ENCODE measurements at places on chromosomes 4 and X.

DNA sequence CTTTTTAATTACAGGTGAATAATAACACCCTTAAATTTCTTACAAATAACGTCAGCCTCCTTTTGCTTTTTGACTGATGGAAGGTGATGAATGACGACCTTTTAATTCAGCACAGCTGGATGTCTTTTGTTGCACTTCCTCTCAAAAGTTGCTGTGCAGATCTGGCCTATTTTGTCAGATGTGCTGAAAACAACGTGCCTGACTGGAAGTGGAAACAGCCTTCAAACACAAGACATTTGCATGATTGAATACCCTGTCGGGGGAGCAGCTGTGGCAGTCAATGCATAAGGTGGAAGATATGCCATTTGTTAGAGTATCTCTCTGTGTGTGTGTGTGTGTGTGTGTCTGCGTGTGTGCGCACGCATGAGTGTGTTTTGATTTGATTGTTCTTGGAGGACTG is 579.7 kb downstream of the SPRY1 start:
- DNase-seq = no peak

DNA sequence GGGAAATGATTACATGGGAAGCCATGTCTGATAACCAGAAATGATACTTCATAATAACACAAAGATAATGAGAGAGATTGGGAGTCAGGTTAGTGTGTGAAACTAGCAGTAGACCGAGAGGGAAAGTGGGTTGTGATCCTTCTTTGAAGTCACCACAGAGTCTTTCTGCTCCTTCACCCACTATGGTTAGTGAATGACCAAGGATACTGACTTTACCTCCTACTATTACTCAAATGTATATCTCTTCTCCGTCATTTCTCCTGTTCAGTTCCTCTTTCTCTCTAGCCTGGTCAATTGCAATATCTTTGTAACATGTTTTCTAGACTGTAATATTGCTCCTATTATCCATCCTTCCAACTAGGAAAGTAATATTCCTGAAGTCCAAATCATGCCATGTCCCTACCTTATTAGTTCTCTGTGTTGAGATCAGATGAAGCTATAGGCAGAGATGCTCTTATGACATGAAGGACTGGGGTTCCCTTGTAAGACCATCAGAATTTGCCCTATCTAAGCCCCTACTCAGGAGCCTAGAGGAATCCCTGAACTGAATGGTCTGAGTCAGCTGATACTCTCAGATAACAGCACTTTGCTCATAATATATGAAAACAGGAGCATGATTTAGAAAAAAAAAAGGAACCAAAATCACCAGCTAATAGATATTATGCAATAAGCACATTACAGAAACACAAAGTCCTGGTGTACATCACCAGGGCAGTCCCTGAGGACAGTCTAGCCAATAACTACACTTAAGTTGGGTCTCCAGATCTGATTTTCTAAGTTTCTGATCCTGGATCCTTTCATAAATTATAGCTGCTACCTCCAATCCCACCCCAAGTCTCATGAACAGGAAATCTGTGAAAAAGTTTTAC is 81.2 kb downstream of the SHROOM3 start:
- no peak for DNase-seq

DNA sequence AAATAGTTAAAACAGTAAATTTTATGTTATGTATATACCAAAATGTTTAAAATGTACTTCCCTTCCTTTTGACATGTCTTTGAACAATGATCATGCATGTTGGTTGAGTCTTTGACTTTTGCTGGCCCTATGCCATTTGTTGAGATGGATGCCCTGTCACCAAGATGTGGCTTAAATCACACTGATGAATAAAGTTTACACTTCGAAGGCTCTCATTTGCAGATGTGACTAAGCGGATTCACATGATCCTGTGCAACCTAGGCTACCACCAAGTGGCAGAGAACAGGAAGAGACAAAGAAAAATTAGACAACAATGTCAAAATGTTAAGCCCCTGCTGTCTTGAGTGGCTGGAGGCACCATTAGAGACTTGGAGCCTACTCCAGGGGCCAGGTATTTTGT is 139.9 kb downstream of the RAB28 start:
- DNase-seq = no peak

DNA sequence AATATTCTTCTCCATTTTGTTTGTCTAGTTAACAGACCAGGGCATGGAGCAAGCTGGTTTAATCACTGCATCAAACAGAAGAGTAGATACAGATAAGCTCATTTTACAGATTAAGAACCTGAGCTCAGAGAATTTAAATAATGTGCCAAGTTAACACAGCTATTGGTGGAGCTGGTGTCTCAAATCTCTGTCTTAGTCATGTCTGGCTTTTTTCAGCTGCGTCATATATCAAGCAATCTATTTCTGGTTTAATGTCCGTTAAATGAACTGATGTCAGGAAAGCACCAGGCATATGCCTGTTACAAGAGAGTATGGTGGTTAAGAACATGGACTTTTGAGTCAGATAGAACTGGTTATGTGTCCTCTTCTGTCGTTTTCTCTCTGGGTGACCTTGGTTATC is 79.8 kb upstream of the ADGRA3 start:
- no peak for DNase-seq

- DNase-seq = no peak
These were observed 6.4 kb upstream of the SLC10A6 start for GRCh38 chr4:86855572-86855971.

DNA sequence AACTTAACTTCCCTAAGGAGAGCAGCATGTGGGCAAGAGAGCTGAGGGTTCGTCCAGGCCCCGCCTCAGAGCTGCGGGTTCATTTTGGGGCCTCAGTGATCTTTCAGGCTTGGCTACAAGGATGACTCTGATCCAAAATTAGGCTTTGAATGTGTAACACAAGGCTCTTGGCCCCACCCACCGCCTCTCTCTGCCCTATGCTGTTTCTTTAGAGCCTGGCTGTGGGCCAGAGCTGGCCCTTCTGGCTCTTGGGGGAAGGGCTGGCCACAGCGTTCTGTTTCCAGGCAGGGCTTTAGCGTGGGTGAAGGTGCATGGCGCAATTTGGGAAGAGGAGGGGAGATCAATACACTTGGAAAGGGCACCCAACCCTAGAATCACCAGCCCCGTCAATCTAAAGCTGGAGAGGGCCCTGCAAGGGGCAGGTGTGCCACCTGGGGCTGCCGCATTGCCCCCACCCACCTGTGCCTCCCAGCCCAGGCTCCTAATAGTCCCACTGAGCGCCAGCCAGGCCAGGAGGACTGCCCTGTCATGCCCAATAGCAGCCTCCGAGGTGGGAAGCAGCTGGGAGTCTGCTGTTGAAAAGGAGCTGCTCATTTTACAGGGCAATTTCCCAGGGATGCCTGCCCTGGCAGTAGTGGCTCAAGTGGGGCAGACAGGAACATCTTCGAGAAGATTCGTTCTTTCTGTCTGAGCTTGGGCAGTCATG is 84.5 kb upstream of the MAML3 start:
- DNase-seq = peak; percentile 87

GRCh38 chrX:132615391-132616131 is 126.7 kb upstream of the MBNL3 start:
- DNase-seq = no peak

- DNase-seq = no peak
These were observed 62.3 kb downstream of the AGTR2 start for GRCh38 chrX:116232833-116233232.

DNA sequence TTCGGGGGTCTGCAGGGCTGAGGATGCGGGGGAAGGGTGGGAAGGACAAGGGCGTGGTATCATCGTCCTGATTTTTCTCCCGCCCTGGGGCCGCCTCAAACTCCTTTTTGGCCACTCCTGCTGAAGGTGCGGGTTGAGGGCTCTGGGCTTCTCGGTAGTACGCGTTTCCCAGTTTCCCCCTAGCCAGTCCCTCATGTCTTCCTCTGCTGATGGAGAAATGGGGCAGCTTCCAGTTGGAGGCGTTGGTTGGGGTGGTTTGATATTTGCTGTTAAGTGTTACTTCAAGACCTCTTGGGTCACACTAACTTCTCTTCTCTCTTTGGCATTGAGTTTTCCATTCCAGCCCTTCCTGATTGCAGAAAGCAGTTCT is 482 bp downstream of the GSTCD start:
- peak; percentile 8 for DNase-seq

GRCh38 chr4:31343061-31343460 is 622.9 kb downstream of the PCDH7 start:
- no peak for DNase-seq

GRCh38 chrX:14573161-14573560 is 43.8 kb downstream of the GLRA2 start:
- DNase-seq = no peak

- DNase-seq = no peak
These were observed 50.5 kb upstream of the CBR4 start for GRCh38 chr4:169060391-169061091.

- DNase-seq = no peak
These were observed 387.4 kb downstream of the GPAT3 start for GRCh38 chr4:83923341-83923740.

GRCh38 chr4:42785817-42786216 is 106.7 kb upstream of the GRXCR1 start:
- DNase-seq = no peak

GRCh38 chrX:24423960-24424359 is 41.1 kb upstream of the PDK3 start:
- DNase-seq = no peak

DNA sequence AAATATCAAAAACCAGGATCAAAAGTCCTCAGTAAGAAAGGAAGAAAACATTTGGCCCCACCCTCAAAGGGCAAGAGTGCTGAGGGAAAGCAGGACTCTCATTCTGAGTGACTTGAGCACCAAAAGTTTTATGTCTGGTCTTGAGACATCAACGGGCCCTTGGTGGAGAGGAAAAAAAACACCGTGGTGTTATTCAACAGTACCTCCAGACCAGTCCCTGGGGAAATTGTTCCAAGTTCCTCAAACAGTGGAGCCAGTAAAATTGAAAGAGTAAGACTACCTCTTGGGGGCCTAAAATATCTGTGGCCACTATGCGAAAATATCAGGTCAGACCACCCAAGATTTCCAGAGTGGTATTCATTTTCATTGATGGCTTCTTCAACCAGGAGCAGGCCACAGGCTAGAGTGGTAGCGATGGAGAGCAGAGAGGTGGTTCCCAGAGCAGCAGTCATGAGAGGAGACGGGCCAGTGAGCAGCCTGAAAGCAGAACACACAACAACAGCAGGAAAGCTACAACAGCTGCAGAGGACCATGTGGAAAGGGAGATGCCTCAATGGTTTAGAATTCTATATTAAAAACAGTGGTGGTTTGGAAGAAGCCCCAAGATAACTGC is 63.7 kb upstream of the RPL34 start:
- DNase-seq = no peak

DNA sequence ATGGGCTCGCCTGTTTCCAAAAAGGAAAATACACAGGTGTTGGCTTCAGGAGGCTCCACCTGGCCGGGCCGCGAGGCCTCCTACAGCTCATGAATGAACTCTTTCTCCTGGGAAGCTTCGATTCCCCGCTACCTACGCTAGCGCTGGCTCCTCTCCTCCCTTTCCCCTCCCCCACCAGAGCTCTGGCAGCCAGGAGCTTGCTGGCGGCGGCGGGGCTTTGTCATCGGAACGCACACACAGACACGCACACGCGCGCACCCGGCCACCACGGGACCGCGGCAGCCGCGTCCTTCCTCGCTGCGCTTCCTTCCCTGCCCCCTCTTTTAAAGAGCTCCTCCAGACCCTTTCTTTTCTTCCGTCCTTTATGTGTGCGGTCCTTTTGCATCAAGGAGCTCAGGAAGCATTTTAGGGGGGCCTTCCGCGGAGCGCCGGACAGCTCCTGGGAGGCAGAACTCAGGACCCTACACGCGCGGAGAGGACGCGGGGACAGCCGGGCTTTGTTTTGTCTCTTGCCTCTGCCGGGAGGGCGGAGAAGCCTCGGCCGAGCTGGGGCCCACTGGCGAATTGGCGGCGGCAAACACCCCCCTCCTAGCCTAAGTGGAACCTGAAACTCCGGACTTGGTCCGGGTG is 70.2 kb upstream of the BCOR start:
- DNase-seq = no peak

GRCh38 chr4:173317004-173317403 is 17.2 kb downstream of the HMGB2 start:
- no peak for DNase-seq

- no peak for DNase-seq
These were observed 63.9 kb downstream of the TRMT44 start for GRCh38 chr4:8504279-8505007.

GRCh38 chr4:148216866-148217814 is 225.1 kb downstream of the NR3C2 start:
- no peak for DNase-seq

DNA sequence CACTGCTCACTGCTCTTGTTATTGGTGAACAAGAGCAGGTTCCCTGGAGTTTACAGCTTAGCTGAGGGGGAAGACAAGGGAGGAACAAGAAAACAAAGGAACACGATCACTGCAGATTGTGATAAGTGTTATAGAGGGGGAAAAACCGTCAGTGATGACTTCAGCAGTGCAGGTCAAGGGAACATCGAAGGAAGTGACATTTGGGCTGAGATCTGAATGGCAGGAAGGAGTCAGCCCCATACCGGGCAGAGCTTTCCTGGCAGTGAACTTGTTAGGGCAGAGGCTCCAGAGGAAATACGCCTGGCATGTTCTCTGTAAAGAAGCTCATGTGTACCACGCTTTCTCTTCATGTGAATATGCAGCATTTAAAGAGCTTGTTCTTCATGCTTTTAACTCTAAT is 78.1 kb downstream of the LDB2 start:
- peak; percentile 45 for DNase-seq

GRCh38 chrX:107715331-107716117 is 60.1 kb downstream of the TSC22D3 start:
- no peak for DNase-seq

DNA sequence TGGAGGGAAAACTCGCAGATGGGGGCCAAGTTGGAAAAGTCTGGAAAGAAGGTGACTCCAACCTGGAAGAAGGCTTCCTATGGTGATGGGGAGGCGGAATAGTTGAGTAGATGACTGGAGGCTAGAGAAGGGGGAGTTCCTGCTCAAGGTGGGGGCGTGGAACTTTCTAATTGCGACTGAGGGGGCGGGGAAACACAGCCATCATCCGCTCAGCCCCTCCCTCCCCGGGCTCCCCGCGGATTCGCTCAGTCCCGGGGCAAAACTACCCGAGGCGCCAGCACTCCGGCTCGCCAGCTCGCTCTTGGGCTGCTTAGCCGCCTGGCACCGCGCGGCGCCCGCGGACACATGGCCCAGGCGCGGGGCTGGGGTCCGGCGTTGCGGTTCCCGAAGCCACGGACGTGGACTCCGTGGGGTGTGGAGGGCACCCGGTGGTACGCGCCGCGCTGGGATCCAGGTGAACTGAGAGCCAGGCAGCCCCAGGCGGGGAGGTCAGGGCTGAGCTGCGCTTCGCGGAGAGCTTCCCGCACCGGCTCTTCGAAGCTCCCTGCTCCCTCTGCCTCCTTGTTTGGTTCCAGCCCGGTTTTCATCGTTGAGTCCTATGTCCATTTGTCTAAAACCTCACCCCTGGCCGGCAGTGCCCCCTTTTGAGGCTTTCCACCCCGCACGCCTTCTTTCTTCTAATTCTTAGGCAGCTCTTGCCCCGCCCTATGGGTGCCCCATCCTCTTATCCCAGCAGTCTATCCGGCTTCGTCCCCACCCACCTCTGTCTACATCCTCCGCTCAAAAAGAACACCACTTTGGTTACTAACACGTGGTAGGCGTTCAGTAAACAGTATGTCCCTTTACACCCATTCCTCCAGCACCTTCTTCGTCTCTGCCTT is 38.9 kb downstream of the STARD8 start:
- peak; percentile 60 for DNase-seq

GRCh38 chrX:106007815-106008214 is 30.7 kb downstream of the SERPINA7 start:
- no peak for DNase-seq

GRCh38 chr4:896630-897029 is 35.5 kb downstream of the GAK start:
- DNase-seq = peak; percentile 6

GRCh38 chr4:153154007-153154975 is 50.0 kb upstream of the TRIM2 start:
- DNase-seq = no peak

All from heart right ventricle (tissue), 16 donors.